ENCODE measurements at places on chromosomes 1 and 21.

DNA sequence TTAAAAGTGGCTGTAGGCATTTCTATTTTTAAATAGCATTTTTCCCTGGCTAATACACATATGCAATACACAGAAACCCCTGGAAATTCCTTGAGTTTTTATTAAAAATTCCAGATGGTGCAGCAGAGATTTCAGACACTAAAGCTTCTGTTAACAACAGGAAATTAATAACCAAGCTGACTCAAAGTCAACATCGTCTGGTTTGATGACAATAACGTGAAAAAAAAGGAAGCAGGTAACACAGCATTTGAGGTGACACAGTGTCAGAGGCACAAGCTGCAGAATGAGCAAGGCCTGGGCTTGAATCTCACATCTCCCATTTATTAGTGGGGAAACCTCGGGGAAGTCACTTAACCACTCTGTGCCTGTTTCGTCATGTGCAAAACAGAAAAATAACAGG lies 64.6 kb upstream of the GJB5 start:
- DNase-seq: no peak

DNA sequence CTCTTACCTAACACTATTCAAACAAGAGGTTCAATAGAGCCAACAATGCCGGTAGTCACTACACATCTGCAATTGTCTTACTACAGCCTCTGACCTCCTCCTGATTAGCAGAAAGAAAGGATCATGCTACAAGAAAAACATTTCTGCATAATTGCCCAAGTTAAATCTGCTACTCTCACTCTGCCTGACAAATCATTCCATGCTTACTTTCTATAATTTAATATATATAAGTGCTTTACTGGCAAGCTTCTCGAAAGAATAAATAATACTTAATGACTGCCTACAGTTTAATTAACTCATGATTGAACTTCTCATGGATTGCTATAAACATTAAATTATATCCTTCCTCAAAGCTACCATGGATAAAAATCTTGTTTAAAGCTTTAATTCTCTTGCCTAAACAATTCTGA lies 156.0 kb downstream of the SLC45A1 start:
- DNase-seq: no peak

DNA sequence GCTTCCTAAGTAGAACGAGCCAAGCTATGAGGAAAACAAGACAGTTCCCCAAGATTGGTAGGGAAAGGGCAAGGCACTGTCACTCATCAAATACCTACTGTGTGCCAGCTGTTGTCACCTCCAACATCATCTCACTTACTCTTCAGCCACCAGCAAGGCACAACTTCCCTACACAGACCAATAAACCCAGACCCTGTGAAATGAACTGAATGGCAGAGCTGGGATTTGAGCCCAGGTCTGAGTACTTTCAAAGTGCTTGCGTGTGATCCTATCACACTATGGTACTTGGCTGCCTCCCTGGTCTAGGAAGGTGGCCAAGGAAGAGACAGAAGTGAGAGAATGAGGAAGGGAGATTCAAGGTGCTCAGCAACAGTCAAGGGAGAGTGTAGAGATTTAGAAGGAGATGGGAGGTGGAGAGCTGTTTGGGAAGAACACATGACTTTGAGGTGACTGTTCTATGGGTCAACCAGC lies 16.7 kb upstream of the TRIM63 start:
- DNase-seq: no peak

DNA sequence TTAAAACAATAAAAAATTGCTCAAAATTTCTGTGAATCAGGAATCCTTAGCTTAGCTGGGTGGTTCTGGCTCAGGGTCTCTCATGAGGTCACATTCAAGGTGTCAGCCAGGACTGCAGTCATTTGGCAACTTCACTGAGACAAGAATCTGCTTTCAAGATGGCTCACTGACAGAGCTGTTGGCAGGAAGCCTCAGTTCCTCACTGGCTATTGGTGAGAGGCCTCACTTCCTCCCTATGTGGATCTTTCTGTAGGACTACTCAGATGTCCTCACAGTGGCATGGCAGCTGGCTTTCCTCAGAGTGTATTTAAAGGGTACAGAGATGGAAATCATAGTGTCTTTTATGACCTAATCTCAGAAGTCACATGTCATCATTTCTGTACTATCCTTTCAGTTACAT lies 785.7 kb downstream of the ADGRL2 start:
- DNase-seq: peak; percentile 97

- no peak for DNase-seq
Measured at GRCh38 chr1:24594328-24594598, 38.4 kb downstream of the NCMAP start.

DNA sequence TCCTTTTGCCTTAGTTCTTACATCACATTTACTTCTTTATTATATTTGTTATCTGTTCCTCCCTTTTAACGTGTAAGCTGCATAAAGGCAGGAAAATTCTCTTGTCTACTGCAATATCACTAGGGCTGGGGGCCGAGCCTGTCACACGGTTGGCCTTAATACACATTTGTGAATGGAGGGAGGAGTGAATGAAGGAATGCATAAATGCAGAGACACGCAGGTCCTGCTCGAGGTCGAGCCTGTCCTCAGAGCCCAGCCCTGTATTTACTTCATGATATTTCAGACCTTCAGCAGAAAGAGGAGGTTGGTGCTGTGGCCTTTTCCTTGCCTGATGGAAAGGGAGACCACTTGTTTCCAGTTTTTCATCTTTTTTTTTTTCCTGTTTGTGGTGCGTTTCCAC lies 671.3 kb downstream of the PTPRU start:
- DNase-seq: no peak

DNA sequence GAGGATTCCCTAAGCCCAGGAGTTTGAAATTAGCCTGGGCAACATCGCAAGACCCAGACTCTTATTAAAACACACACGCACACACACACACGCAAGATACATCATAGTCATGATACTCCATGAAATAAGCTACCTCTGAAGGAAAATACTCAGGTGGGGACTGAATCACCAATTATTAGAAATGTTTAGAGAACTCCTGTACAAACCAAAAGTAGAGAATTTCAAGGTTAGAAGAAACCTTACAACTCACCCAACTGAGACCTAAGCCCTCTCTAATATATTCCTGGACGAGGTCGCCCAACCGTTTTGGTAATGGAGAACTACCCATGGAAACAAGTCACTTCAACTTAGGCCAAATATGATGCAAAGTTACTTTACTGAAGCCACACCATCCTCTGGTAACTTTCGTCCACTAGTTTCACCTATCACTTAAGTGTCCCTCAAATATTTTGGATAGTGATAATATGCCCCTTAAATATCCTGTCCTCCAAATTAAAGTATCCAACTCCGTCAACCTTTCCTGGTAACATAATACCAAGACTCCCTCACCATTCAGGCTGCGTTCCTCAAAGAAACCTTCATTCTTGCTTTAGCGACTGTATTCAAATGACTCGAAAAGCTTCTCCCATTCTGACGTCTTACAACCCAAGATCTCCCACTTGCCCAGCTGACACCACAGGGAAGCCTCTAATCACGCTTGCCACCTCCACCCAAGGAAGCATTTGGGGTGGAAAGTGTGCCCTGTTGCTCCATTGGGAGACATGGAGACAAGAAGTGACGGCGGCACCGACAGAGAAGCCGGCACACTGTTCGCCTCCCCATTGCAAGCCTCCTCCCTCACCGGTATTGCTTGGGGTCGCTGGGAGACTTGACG lies 856 bp downstream of the NRDC start:
- DNase-seq: no peak

- no peak for DNase-seq
Measured at GRCh38 chr1:28865997-28866650, 48.2 kb upstream of the EPB41 start.

- no peak for DNase-seq
Measured at GRCh38 chr1:205701420-205701819, 21.1 kb upstream of the SLC45A3 start.

GRCh38 chr1:15785683-15786082 lies 21.8 kb downstream of the UQCRHL start:
- DNase-seq: no peak

DNA sequence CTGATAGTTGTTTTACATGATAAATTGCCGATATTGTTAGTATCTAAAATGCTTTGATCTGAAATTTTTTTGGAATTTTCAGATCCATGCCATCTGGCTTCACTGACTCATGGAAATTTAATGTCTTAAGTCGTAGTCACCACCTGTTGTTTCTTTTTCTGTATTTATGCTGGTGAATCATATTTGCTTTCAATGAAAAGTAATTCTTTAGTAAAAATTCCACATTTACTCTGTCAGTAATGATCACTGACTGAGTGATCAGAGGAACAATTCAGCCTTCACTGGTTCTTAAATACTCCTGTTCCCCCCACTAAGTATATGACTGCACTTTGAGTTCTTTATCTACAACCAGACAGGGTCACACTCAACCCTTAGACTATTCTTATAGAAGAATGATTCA lies 185.6 kb upstream of the NRIP1 start:
- DNase-seq: no peak

GRCh38 chr21:33750017-33750416 lies 107.7 kb downstream of the ITSN1 start:
- DNase-seq: no peak

- no peak for DNase-seq
Measured at GRCh38 chr1:17451731-17452130, 12.3 kb upstream of the RCC2 start.

DNA sequence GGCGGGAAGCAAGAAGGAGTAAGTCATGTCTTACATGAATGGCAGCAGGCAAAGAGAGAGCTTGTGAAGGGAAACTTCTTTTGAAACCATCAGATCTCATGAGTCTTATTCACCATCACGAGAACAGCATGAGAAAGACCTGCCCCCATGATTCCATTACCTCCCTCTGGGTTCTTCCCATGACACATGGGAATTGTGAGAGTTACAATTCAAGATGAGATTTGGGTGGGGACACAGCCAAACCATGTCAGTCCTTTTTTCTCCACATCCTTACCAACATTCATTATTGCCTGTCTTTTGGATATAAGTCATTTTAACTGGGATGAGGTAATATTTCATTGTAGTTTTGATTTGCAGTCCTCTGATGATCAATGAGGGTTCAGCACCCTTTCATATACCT lies 81.0 kb downstream of the DIRAS3 start:
- no peak for DNase-seq

GRCh38 chr21:34054259-34054658 lies 19.1 kb upstream of the MRPS6 start:
- no peak for DNase-seq

GRCh38 chr21:23496729-23497128 lies 2110.6 kb downstream of the MRPL39 start:
- DNase-seq: no peak

DNA sequence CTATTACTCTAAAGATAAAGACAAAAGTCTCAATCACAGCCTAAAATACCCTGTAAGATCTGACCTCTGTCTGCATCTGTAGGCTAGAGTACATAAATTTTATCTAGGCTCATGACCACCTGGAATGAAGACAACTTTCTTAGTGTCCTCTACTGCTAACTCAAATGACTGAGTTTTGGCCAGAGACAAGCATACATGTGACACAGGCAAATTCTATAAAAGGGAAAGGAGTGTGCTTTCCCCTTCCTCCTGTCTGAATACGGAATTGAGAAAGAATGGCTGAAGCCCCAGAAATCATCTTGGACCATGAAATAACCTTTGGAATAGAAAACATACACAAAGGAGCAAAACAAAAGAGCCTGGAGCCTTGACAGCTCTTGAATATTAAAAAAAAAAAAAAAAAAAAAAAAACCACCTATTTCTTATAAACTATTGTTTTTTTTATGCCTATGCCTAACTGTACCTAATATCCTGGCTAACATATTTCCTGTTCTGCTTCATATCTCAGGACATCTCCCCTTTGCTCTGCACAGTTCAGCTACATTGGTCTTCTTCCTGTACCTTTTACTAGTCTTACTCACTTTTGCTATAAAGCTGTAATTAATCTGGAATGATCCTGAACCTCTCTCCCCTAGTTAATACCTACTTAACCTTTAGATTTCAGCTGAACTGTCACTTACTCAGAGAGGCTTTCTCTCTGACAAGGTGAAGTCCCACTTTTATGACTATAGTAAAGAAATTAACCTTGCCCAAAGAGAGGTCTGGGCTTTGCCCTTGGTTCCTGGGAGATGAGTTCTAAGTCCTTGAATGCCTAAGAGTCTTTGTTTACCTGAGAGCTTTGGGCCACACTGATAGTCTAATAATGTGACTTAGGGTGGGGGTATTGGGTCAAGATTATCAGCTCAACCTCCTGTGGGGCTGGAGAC lies 16.1 kb downstream of the UCHL5 start:
- no peak for DNase-seq

GRCh38 chr1:116359060-116359830 lies 13.8 kb upstream of the ATP1A1 start:
- DNase-seq: no peak

GRCh38 chr1:221076391-221076811 lies 197.2 kb downstream of the HLX start:
- DNase-seq: no peak

DNA sequence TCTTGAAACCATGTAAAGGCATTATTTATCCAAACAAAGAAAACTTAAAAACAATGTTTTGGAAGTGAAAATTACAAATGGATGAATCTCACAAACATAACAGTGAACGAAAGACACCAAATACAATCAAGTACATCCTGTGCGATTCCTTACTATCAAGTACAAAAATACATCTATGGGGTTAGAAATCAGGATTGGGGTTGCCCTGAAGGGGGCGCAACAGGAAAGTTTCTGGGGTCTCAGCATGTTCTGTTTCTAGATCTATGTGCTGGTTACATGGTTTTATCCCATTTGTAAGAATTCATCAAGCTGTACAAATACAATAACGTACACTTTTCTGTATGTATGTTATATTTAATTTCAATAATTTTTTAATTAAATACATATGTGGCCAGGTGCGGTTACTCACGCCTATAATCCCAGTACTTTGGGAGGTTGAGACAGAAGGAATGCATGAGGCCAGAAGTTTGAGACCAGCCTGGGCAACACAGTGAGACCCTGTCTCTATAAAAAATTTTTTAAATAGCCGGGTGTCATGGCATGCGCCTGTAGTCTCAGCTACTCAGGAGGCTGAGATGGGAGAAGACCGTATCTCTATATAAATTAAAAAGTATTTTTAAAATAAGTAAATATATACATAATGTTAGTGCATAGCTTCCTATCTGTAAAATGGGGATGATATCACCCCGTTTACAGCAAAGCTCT lies 121.5 kb upstream of the SOD1 start:
- DNase-seq: no peak

DNA sequence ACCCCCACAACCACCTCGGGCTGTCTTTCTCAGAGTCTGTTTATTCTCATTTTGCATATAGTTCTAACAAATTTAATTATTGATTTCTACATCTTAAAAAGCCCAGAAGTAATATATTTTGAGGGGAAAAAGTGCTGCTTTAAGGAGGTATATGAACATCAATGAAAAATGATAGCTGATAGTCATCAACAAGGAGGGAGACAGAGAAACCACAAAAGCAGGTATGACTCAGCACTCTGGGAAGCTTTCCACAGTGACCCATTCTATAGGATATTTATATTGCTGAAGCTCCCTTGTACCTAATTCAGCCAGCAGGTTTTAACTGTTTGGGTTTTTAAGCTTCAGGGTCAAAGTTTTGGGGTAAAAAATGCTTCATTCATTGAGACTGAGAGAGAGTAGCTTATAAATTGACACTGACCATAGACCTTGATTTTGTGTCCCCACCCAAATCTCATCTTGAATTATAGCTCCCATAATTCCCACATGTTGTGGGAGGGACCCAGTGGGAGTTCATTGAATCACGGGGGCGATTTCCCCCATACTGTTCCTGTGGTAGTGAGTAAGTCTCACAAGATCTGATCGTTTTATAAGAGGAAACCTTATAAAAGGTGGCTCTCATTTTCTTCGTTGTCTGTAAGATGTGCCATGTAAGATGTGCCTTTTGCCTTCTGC lies 27.4 kb downstream of the VANGL1 start:
- DNase-seq: no peak

- DNase-seq: no peak
Measured at GRCh38 chr1:211490821-211491415, 1.0 kb downstream of the RD3 start.

- no peak for DNase-seq
Measured at GRCh38 chr1:14914351-14914988, 239.1 kb upstream of the TMEM51 start.
